ENCODE measurements at places on chromosomes 13 and 19.

- DNase-seq, result no peak
These were observed 34.1 kb upstream of the CACTIN start for GRCh38 chr19:3660493-3661219.

GRCh38 chr19:5292822-5293611 lies 47.6 kb downstream of the PTPRS start:
- DNase-seq, result no peak

DNA sequence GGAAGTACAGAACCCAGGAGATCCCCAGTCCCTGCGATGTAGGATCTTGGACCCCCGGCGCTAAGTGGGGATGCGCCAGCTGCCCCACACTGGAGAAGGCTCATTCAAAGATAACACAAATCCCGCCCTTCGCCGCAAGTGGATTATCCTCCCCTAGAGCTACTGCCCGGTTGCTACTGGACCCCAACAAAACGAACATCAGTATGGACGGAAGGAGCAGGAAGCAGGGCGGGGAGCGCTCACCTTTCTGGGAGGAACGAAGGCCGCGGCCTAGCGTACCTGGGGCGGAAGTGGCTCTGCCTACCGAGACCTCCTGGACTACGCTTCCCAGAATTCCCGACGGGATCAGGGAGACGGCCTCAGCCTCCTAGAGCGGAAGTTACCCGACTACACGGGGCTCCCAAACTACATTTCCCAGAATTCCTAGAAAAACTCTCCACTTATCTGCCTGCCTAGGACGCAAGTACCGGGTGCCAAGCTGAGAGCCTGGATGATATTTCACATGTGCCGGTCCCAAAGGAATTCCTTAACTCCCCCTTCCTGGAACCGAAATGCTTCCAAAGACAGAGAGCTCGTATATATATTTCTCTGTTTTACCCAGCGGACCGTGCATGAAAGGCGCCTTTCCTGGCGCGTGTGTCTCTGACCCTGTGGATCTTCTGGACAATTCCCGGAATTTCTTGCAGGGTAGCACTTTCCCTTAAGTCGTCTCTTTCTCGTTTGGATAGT lies at the start of gene ZNF112:
TSS of gene ZNF112 (minus strand) at position 298 of the 729 bp plus-strand sequence. CDS start 16,141 bp downstream, outside the sequence.
- DNase-seq, result no peak

GRCh38 chr19:35294328-35294727 lies 2.4 kb downstream of the MAG start:
- DNase-seq, result no peak

GRCh38 chr19:46745521-46746280 lies at the start of gene FKRP:
Gene FKRP (plus strand): TSS chr19:46746057. CDS start chr19:46755451, 9,394 bp downstream.
- no peak for DNase-seq

DNA sequence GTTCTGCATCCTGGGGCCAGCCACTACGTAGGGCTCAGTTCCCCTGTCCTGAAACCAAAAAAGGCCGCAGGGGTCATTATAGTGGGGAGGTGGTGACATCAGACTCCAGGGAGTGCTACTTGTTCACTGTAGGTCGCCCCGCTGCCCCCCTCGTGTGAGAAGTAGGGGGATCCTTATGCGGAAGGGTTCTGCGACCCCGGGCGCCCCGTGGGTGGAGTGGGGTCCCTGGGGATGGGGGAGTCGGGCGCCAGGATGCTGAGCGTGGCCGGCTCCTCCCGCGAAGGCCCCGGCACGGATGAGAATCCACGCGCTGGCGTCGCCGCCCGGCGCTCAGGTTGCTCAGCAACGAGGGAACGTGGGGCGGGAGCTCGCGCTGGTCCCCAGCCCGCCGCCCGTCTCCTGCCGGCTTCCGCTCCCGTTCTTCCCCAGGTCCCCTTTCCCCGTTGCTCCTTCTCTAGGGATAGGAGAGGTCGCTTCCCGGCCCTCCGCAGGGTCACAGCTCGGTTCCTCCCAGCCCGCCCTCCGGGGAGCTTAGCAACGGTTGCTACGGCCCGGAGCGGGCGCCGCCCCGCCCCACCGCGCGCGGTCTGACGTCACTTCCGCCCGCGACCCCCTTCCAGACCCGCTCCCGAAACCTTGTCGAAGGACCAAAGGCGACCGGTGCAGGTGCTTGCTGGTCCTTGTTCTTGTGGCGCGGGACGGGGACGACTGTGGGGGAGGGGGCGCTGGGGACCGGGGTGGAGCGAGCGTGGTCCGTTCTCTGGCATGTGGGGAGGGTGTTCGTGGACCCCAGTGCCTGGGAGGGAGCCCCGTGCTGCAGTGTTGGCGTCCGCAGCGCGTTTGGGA lies at the start of gene NAT14:
TSS of gene NAT14 (plus strand) at position 596 of the 846 bp plus-strand sequence. CDS start 521 bp downstream, outside the sequence.
- no peak for DNase-seq

DNA sequence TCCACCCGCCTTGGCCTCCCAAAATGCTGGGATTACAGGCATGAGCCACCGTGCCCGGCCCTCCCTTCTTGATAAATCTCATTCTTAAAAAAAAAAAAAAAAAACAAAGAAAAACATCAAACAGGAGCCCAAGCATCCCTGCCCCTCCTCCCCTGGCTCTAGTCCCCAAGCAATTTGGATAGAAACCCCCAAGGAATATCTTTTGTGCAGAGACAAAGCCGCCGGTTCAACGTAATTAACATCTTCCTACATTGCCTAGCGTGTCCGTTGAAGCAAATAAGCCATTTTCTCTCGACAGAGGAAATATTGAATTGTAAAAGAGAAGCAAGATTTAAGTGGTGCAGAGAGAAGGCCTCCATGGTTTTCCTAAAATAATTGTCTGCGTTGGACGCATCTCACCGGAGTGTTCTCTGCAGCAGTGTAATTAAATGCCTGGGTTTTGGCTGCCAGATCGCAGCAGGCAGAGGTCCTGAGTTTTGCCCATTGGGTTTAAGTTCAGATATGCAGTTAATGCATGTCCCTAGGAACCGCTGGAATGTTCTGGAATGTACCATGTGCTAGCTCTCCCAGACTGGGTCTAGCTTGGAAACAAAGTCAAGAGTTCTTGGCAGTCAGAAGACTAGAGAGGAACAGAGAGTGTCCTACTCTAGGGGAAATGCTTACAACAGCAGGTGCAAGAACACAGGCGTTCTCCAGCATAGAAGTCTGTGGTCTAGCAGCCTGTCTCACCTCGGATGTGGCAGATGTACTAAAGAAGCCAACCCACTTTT lies 30.8 kb downstream of the PIN1 start:
- DNase-seq, result peak; percentile 18

DNA sequence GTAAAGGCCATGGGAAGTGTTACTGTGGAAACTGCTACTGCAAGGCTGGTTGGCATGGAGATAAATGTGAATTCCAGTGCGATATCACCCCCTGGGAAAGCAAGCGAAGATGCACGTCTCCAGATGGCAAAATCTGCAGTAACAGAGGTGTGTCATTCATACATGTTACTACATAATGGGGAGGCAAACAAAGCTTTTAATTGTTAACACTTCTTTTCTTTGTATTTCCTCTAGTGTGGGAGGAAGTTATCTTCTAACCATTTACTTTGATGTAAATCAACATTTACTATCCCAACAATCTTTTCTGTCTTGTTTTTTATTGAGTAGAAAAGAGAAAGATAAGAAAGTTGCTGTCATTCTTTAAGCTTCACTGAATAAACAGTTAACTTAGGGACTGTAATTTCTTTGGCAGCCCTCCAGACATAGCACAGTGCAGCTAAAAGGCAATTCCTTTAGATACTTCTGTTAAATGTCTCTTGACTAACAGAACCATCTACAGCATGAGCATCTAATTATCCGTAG lies 126.9 kb downstream of the ITGBL1 start:
- DNase-seq, result no peak

DNA sequence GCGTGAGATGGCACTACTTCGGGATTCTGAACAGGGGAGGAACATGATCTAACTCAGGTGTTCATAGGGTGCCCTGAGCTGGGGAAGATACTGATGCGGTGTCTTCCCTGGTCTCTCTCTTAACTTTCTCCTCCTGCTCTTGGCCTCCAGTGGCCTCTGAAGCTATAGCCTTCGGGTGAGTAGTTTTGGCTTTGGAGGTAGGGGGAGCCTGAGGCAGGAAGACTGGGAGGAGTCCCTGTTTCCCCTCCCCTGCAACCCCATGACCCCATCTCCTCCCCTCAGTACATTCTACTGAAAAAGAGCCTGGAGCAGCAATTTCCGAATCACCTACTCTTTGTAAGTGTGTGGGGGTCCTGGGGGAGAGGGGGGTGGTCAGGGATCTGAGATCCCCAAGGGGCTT lies 3.5 kb downstream of the SELENOV start:
- DNase-seq, result no peak

DNA sequence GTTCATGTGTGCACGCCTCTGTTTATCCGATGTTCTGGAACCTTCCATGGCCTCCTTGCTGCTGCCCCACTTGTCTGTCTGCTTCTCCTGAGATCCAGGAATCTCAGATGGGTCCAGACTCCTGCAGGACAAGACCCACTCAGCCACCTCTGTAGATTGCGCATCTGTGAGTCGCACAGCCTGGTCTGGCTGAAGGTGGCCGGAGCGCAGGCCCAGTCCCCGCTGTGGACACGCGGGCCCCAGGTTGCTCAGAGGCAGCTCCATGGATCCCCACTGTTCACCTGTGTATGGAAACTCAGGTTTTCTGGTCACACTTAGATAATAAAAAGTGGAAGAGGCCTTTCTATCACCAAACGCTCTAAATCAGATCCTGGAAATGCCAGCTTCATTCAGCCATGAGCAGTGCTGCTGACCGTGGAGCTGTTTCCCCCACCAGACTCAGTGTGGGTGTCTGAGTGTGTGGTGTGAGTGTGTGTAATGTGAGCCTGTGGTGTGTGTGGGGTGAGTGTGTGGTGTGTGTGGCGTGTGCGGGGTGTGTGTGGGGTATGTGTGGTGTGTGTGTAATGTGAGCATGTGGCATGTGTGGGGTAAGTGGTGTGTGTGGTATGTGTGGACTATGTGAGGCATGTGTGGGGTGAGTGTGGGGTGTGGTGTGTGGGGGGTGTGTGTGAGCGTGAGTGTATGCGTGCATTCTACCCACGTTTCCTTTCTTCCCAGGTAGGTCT lies 59.5 kb downstream of the MCF2L start:
- DNase-seq, result no peak

DNA sequence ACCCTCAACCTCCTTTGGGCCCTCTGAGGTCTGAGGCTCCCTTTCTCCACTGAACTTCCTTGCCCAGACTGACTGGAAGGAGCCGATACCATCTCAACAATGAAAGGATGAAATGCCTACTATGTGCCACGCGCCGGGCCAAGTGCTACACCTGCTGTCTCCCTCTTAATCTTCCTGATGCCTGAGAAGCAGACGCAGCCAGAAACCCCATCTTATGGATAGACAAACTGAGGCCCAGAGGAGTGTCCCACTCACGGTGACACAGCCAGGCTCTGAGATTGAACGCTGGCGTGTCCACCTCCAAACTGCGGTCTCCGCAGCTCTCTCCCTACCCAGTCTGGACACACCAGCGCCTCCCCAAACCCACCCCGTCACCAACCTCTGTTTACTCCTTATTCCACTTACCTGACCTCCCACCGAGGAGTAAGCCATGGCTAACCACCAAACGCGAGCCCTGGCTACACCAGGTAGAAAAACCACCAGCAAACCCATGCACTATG lies 20.9 kb downstream of the MLLT1 start:
- DNase-seq, result no peak

GRCh38 chr19:47157431-47158321 lies 27.0 kb downstream of the SAE1 start:
- DNase-seq, result no peak

GRCh38 chr13:50599046-50599445 lies 244.4 kb downstream of the DLEU7 start:
- DNase-seq, result no peak

DNA sequence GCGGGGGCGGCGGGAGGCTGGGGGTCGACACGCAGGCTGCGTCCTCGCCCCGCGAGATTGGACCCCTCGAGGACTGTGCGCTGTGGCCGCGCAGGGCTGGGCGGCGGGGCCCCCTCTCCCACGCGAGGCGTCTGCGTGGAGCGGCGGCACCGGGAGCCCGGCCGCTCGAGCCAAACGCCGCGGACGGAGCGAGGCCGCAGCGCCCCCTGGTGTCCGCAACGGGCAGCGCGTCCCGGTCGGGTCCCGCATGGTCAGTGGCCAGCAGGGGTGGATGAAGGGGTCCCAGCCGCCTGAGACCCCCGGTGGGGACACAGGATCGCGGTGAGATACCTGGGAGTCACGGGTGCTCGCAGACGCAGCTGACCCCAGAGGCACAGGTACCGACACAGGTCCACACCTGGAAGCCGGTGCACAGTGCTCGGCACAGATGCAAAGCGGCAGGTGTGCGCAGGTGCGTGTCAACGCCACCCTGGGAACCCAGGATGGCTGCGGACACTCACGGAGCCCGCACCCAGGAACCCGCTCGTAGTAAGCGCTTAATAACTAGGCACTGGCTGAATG lies 2.1 kb upstream of the CIRBP start:
- no peak for DNase-seq

- no peak for DNase-seq
These were observed 18.5 kb downstream of the PPP1R12C start for GRCh38 chr19:55098716-55099556.

DNA sequence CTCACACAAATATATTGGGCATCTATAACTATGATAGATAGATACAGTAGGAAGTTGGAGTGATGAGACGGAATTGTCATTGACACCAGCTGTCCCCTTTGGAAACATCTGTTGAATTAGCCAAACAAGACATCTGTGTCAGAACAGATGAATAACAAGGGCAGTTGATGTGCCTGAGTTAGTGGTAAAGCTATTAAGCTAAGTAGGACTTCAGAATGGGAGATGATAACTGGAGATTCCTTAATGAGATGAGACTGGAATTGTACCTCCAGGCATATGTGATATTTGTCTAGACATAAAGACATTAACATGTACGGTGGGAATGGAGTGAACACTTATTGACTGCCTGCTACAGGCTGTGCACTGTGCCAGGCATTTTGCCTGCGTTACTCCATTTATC lies 78.7 kb downstream of the MBNL2 start:
- DNase-seq, result no peak

DNA sequence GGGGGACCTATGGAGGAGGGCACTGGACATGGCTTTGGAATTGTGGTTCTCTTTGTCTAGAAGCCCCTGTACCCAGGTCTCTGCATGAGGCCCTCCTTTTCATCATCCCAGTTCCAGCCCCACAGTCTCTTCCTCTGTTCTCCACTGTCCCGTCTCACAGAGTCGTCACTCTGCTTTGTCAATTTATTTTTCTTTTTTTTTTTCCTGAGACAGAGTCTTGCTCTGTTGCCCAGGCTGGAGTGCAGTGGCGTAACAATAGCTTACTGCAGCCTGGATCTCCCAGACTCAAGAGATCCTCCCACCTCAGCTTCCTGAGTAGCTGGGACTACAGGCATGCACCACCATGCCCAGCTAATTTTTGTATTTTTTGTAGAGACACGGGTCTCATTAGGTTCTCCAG lies 619 bp upstream of the EXOC3L2 start:
- no peak for DNase-seq

Data from stimulated activated CD8-positive, alpha-beta memory T cell treated with anti-CD3 and anti-CD28 coated beads, Interleukin-4, amount 100 ng/mL, for 1 hour (primary cell).